Left kidney (tissue), 8 donors: ENCODE measurements at places on chromosomes 2 and 18. TPM values are rescaled to one million over a fixed set of nuclear protein-coding genes. Genes with fewer than 3 reads are reported as not detected.

DPP10 gene
- polyA plus RNA-seq: 17.1 TPM

DNA sequence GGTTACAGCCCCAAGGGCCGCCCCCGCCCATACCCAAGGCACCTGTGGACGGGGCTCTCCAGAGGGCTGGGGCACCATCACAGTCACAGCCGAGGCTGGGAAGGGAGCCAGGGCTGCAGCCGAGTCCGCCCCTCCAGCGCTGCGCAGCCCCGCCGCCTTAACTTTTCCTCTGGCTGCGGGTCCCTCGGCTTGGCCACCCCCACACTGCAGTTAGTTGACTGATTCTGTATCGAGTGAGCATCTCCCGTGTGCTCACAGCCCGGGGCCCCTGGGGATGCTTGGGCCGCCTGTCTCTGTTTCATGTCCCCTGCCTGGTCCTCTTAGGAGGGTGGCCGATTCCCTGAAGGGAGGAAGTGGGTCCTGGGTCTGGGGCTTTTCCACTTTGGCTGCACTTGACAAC, 33.7 kb downstream of the EMILIN2 start:
- DNase-seq: no peak

- peak; percentile 19 for DNase-seq
Observed at GRCh38 chr2:184006998-184007397, 591.3 kb upstream of the ZNF804A start.

GRCh38 chr18:13176847-13177246, 41.7 kb upstream of the LDLRAD4 start:
- no peak for DNase-seq

DNA sequence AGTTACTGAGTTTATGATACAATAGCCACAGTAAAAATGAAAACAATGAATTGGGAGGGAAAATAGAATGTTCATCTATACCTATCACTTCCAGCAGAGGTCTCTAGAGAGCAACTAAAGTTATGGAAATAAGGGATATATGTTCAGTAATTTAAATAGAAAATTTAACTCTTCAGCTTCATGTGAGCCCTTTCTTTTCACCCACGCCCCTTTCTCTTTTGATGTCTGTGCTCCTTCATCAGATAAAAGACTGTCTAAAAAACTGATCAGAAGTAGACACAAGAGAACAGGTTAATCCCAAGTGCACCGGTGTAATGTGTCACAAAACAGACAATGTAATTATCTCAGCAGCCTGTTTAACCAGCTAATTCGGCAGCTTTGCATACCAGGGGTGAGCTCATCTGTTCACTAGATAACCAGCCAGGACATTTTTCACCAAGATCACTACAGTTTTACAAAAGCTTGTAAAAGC, 238.5 kb upstream of the ERBB4 start:
- DNase-seq: no peak

- no peak for DNase-seq
Observed at GRCh38 chr2:136394136-136395060, 276.4 kb upstream of the CXCR4 start.

DNA sequence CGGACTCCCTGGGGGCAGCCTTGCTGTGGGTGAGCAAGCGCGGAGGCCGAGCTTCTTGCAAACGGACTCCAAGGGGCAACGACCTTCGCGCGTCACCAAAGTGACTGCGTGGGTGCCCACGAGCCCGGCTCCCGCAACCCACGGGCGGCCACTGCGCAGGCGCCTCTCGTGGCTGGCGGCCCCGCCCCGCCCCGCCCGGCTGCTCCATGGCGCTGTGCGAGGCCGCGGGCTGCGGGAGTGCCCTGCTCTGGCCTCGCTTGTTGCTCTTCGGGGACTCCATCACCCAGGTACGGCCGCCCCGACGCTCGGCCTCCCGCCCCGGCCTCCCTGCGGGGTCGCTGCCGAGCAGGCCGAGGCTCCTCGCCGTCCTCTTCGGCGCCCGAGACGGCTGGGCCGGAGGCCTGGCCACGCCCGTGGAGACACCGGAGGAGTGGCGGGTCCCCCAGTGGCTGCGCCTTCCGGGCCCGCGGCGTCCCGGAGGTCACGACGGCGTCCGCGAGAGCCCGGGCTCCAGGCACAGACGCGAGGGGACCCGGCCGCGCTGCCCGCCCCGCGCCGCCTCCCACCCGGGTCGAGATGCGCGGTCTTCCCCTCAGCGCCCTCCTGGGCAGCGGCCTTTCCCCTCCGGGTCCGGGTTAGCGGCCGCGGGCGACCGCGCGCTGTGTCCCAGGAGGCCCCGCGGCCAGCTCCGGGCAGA, at the start of gene IAH1:
Gene IAH1, plus strand, starts transcription at position 191 of the 697 bp plus-strand sequence. Its CDS starts 16 bp downstream, at position 207.
- peak; percentile 31 for DNase-seq

- no peak for DNase-seq
Observed at GRCh38 chr18:61998957-61999356, 106.2 kb upstream of the RNF152 start.
